ENCODE measurements at places on chromosomes 1 and 21. TPM values are rescaled to one million over a fixed set of nuclear protein-coding genes. Genes with fewer than 3 reads are reported as not detected.

The HSD11B1 gene
- 226 TPM for total RNA-seq

GRCh38 chr1:217137210-217137881 lies 414.1 kb upstream of the ESRRG start:
- DNase-seq, result no peak

DNA sequence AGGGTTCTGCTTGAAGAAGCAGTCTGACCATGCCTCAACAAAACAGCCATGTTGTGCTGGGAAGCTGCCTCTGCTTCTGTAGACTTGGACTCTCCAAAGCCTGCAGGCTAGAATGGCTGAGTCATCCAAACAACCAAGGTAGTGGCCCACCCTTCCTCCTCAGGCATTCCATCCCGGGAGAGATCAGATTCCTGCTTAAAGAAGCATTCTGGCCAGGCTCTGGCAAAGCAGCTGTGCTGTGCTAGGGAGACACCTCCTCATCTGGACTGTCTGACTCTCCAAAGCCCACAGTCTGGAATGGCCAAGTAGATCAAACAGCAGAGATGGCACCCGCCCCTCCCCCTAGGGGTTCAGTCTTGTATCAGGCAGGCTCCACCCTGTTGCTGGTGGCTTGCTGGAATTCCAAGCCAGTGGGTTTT lies 38.3 kb upstream of the F3 start:
- DNase-seq, result no peak

DNA sequence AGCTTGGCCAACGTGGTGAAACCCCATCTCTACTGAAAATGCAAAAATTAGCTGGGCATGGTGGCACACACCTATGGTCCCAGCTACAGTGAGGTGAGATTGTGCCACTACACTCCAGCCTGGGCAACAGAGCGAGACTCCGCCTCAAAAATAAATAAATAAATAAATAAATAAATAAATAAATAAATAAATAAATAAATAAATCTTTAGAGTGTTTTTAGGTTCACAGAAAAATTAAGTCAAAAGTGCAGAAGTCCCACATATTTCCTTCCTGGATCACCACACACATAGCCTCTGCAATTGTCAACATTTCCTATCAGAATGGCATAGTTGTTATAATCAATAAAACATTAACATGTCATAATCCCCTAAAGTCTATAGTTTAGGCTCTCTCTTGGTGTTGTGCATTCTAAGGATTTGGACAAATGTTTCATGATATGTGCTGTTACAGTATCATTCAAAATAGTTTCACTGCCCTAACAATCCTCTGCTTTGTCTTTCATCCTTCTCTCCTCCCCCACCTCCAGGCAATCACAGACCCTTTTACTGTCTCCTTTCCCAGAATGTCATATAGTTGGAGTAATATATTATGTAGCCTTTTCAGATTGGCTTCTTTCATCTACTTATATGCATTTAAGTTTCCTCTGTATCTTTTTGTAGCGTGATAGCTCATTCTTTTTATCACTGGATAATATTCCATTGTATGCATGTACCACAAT lies 58.3 kb downstream of the LAMC1 start:
- DNase-seq, result no peak

DNA sequence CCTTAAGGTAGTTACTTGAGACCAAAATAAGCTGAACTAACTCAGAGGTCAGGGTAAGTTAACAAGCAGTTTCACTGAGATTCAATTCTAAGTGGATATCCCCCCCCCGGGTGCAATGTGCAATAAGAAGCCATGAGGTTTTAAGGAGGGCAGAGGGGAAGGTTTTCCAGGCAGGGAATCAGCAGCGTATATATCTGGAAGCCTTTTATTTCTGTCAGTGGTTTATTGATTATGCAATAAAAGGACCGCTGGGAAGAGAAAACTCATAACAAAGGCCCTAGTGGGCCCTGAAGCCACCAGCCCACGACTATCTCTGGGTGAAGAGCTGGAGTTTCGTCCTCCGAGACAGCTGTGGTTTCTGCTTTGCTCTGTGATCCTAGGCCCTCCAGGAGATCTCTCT lies 53.1 kb upstream of the CTPS1 start:
- DNase-seq, result no peak

The OR2L3 gene
- under 0.01 TPM for total RNA-seq

DNA sequence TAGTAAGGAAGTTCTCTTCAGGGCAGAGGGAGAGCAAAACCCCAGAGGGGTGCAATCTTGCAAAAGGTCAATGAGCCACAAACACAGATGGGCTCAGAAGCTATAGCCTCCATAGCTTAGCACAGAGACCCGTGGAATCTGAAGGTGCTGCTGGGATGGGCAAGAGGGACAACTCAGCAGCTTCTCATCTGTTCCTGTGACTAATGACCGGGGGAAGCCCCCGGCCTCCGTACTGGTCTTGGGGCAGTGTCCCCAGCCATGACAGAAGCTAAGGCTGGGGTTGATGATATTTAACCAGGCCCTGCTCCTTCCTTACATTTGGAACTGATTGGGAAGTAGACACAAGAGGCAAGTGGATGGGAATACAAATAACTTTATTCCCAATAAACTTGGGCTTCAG lies 19.1 kb downstream of the EXOC8 start:
- DNase-seq, result no peak

GRCh38 chr1:63533931-63534330 lies 10.6 kb downstream of the EFCAB7 start:
- DNase-seq, result no peak

DNA sequence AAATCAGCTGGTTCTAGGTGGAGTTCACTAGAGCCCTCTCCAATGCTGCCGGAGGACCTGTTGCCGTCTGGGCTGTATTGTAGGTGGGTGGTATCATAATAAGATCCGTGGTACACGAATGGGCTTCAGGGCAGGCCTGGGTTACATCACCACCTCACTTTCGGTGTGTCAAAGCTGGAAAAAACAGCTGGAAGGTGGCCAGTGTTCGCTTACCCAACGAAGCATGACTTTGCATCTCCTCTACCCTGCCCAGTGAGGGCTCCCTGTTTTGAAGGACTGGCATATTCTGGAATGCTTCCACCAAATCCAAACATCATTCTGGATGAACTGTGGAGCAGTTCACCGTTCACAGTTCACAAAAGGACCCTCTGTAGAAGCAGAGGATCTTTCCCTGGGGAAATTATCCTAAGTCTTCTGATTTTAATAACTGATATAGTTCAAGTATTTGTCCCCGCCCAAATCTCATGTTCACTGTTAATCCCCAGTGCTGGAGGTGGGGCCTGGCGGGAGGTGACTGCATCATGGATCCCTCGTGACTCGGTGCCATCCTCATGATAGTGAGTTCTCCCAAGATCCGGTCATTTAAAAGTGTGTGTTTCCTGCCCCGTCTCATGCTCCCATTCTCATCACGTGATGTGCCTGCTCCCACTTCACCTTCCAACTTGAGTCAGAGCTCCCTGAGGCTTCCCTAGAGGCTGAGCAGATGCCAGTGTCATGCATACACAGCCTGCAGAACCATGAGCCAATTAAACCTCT lies 429.0 kb downstream of the KIF26B start:
- DNase-seq, result no peak

Data from liver (tissue), 10 donors.